ENCODE measurements at places on chromosomes 1 and 21.

DNA sequence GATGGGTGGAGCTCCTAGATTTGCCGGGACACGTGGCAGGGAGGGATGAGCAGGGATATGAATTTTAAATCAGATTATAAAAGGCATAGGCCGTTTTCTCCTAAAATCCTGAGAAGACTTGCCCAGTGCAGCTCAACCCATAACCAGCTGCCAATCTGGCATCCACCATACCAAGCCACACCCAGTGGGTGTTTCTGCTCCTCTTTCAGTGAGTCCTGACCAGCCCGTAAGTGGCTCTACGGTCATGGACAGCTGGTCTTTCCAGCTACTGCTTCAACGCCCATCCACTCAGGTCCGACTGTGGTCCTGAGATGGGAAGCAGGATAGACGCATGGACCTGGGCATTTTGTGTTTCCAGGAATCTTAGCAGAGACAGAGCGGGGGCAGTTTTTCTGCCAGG lies 107.2 kb downstream of the LAMC2 start:
- no peak for DNase-seq

GRCh38 chr1:28074892-28075511 lies 13.4 kb downstream of the EYA3 start:
- no peak for DNase-seq

DNA sequence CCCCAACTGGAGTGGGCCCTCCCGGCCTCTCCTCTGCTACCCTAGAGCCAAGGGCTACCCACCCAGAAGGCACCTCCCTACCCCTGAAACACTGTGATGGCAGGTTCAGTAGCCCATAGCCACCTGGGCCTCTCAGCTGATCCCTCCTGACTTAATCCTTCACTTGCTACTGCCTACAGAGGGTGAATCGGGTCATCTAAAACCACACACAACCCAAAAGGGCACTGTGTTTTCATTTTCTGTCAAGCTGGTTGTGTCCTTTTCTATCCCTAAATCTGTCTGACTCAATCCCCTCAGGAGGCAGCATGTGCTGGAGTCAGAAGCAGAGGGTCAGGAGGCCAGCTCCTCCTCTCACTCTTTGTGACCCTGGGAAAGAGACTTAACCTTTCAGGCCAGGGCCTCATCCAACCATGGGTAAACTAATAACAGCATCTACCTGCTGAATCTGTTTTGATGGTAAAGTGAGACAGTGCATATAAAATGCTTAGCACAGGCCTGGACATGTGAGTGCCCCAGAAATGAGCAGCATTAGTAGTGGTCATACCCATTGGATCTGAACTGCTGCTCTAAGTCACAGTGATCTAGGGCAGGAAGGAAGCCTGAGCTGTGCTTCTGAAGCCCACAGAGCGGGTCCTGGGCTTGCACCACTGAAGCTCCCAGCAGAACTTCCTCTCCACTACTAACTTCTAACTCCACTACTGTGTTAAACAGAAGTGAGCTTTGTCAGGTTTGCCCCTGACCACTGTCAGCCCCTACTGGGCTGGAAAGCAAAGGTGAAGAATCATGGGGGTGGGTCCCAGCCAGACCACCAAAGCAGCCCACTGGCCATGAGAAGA lies 11.0 kb downstream of the PMVK start:
- DNase-seq, result no peak

DNA sequence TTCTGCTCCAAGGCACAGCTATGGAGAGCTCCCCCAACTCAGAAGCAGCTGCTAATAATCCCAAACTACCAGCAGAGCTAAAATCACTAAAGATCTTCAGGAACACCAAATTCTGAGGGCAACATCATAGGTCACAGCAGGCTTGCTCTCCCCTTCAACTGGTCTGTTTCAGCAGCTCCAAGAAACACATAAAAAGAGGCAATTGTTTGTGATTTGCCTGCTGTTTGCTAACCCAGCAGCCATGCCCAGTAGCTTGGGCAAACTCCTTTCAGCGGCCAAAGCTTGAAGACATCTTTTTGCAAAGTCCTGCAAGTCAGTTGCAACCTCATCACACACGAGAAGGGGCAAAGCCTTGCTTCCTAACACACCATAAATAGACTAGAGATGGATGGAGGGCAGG lies 8.9 kb downstream of the ERI3 start:
- DNase-seq, result no peak

- DNase-seq, result no peak
Observed at GRCh38 chr1:3630914-3631313, 6.1 kb downstream of the TPRG1L start.

- DNase-seq, result no peak
Observed at GRCh38 chr21:42468491-42469131, 27.4 kb downstream of the RSPH1 start.

- DNase-seq, result no peak
Observed at GRCh38 chr1:70041317-70042045, 163.9 kb downstream of the LRRC40 start.

GRCh38 chr1:193658691-193659090 lies 472.3 kb upstream of the B3GALT2 start:
- no peak for DNase-seq

DNA sequence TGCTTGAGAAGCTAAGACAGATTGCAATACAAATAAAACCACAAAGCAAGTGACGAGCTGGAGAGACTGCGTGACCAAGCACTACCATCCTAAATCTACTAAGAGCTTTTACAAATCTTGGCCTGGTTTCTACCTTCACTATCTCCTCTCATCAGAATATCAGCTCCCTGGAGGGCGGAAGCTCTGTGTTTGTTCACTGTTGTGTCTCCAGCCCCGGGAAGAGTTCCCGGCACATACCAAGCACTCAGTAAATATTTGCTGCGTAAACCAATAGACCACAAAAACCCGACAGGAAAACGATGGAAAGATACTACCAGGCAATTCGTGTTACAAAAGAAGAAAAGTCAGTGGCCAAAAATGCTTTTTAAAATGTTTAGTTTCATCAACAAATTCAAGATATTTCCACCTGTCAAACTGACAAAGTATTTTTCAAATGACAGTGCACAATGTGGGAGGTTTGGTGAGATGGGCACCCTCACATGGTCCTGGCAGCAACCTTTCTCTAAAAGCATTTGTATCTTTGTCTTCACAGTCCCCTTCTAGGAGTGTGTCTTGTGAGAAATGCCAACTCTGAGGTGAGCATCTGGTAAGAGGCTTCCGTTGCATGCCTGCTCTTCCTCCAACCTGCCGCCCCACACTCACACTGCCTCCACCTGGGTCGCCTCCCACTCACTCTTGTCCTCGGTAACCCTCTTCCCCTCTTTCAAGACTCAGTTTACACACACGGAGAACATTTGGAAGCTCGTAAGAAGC lies 34.7 kb downstream of the SLC1A7 start:
- DNase-seq, result no peak

- DNase-seq, result no peak
Observed at GRCh38 chr1:205692423-205692822, 12.1 kb upstream of the SLC45A3 start.

DNA sequence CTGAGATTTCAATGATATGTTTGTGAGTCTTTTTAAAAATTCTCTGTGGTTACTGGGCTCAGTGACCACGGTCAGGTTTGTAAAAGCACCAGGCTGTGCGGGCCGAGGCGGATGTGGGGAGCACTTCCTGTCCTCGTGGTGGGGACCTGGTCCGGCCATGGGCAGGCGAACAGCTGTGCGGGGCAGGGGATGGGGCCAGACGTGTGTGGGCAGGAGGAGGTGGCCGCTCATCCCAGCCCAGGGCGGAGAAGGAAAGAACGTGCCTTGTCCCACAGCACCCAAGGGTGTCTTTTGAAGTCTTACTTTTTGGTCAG lies 5.2 kb upstream of the OXCT2 start:
- DNase-seq, result no peak

GRCh38 chr21:45541221-45542039 lies 810 bp downstream of the SLC19A1 start:
- DNase-seq, result peak; percentile 53

- no peak for DNase-seq
Observed at GRCh38 chr1:41498391-41498790, 13.9 kb upstream of the EDN2 start.

- no peak for DNase-seq
Observed at GRCh38 chr1:215064327-215064726, 18.2 kb upstream of the KCNK2 start.

DNA sequence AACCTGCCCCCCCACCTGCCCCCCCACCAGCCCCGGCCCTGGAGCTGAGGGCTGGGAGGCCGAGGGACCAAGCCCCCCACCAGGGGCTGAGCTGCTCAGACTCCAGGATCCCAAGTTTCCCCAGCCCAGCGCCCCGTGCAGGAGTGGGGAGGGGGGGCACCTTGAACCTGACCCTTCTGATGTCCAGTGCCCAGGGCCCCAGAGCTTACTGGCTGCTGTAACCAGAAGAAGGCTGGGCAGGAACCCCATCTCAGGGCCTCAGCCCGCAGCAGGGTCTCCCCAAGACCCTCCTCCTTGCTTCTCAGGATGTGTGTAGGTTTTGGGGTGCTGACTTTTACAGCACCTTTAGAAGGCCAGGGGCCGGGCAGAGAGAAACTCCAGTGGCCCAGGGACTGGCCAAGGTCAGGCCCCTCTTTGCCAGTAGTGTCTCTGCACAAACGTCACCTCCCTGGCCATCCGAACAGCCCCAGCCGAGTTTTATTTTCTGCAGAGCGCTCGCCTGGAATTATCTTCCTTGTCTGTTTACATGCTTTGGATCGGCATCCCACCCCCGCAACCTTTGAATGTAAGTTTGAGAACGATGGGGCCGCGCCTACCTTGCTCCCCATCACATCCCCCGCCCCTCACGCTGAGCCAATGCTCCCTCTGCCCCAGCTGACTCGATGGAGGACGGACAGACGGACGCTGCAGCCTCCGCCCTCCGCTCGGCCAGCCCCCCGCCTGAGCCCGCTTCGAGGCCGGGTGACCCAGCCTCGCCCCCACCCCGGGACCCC lies 70.1 kb upstream of the CASZ1 start:
- no peak for DNase-seq

GRCh38 chr1:58401991-58402390 lies 144.5 kb downstream of the OMA1 start:
- no peak for DNase-seq

GRCh38 chr1:19205845-19206244 lies 4.2 kb downstream of the UBR4 start:
- DNase-seq, result no peak

DNA sequence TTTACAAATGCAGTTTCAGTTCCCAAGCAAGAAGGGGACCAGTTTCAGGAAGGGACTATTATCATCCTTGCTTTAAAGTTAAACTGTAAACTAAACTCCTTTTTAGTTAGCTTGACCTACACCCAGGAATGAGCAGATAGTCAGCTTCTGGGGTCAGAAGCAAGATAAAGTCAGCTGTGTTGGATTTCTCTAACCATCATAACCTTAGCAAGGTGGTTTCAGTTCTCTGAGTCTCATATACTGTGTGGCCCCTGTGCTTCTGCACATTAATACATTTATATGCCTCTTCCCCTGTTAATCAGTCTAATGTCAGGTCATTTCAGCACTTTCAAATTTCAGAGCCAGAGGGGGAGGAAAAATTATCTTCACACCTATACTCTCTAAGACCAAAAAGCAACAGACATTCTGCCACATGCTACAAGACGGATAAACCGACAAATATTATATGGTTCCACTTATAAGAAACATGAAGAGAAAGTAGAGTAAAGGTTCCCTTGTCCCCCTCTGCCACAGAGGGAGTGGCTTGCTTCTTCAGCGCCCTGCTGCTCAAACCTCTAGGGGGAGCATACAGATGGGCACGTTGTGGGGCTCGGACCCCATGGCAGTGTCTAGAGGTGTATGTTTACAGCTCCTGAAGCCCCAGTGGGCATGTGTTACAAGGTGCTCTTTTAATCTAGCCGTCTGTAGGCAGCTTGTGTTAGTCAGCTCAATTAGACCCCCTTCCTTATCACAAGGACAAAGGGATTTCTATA lies 89.1 kb downstream of the SMYD3 start:
- DNase-seq, result no peak

GRCh38 chr1:34695580-34695979 lies 59.3 kb upstream of the GJB5 start:
- DNase-seq, result no peak

- no peak for DNase-seq
Observed at GRCh38 chr1:47533793-47534328, 96.0 kb downstream of the FOXD2 start.

- DNase-seq, result no peak
Observed at GRCh38 chr1:58893257-58893869, 109.5 kb upstream of the JUN start.

GRCh38 chr1:178397678-178398077 lies 99.1 kb downstream of the CLEC20A start:
- DNase-seq, result no peak

GRCh38 chr1:31797216-31797615 lies 18.6 kb downstream of the SPOCD1 start:
- no peak for DNase-seq

DNA sequence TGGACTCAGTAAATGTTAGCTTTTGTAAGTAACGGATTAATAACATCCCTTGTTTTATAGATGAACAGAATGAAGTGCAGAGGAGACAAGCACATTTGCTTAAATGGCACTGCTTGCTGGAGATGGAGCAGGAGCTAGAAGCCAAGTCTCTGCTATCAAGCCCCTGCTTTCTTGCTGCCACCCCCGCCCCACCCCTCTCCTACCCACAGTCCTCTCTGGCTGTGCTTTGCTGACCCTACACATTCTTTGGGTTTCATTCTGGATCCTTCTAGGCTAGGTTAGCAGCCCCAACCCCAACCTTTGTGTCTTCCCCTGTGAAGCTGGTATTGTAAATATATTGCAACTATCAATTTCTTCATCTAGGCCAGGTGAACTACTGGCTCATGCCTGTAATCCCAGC lies 77.5 kb upstream of the CAPZB start:
- DNase-seq, result no peak

DNA sequence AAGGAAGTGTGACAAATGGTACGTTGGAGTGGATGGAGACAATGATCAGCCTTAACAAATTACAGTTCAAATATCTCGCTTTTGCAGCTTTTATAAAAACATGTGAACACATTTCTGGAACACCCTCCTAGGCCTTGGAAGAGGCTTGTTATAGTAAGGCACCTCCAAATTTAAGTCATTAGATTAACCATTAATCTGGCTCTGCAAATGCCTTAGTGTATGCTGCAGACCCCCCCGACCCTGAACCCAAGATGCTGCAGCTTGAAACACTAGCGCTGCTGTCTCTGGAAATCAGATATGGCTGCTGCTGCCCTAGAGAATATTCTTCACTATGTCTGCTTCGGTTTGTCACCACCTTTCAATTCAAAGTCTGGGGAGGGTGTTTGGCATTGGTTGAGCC lies 196.4 kb downstream of the MIS18A start:
- DNase-seq, result no peak

DNA sequence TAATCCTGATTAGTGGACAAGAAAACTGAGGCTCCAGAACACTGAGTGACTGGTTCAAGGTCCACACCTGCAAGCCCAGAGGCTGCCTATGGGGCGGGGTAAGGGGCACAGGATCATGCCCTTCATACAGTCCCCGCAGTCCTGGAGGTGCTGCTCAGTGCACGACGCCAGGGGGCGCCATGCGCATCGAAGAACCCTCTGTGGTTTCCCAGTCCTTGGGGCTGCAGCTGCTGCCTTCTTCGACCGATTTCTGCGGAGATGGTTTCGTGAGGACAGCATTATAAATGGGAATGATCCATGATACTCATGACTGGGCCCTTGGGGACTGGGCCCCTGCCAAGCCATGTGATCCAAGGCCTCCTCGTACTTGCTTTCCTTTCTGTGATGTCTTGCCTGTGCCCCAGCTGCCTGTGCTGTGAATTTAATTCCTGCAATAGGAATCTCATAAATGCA lies 37.1 kb upstream of the ARHGEF10L start:
- no peak for DNase-seq

GRCh38 chr1:12290828-12291227 lies 61.0 kb downstream of the VPS13D start:
- no peak for DNase-seq

Measured in stimulated activated CD8-positive, alpha-beta memory T cell treated with anti-CD3 and anti-CD28 coated beads, Interleukin-2, amount 100 ng/mL, for 1 hour (primary cell).